ENCODE measurements at places on chromosomes 7 and 10.

GRCh38 chr7:114629762-114630161, 215.1 kb downstream of the FOXP2 start:
- no peaks in the 10 kb centered on the region for H3K4me1 ChIP-seq
- no peak overlapping the region for H3K4me3 ChIP-seq
- H3K36me3 ChIP-seq = no peaks in the 10 kb centered on the region
- no peak overlapping the region for H3K27ac ChIP-seq
- no peak for DNase-seq

- H3K4me1 ChIP-seq = no peaks in the 10 kb centered on the region
- DNase-seq = no peak
- peaks cover 50% of the 10 kb centered on the region for H3K36me3 ChIP-seq
- no peak overlapping the region for H3K4me3 ChIP-seq
These were observed 90.9 kb downstream of the DLG5 start for GRCh38 chr10:77835669-77836086.

GRCh38 chr10:50211670-50212069, 39.6 kb downstream of the ASAH2 start:
- H3K36me3 ChIP-seq = no peaks in the 10 kb centered on the region
- H3K27ac ChIP-seq = no peak overlapping the region

GRCh38 chr10:124521429-124521871, 59.8 kb downstream of the LHPP start:
- no peaks in the 10 kb centered on the region for H3K36me3 ChIP-seq
- H3K4me1 ChIP-seq = peaks cover 10% of the 10 kb centered on the region
- no peak overlapping the region for H3K4me3 ChIP-seq
- H3K27me3 ChIP-seq = no peaks in the 10 kb centered on the region
